ENCODE measurements at places on chromosomes 1 and 21.

DNA sequence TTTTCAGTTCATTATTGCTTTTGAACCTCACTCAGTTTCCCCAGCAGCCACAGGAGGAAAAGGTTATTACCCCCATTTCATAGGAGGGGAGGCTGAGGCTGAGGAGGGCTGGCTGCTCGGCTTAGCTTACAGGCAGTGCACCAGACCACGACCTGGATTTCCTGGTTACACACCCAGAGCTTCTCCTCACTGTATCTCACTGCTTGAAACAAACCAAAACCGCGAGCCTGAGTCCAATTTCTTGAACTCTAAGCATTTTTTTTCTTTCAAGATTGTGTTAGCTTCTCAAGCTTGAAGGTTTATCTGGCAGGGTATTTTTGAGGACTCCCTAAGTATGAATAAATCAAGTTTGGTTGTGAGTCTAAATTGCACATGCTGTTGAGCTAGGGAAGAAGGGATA lies 188.9 kb upstream of the EDN2 start:
- no peak for DNase-seq

DNA sequence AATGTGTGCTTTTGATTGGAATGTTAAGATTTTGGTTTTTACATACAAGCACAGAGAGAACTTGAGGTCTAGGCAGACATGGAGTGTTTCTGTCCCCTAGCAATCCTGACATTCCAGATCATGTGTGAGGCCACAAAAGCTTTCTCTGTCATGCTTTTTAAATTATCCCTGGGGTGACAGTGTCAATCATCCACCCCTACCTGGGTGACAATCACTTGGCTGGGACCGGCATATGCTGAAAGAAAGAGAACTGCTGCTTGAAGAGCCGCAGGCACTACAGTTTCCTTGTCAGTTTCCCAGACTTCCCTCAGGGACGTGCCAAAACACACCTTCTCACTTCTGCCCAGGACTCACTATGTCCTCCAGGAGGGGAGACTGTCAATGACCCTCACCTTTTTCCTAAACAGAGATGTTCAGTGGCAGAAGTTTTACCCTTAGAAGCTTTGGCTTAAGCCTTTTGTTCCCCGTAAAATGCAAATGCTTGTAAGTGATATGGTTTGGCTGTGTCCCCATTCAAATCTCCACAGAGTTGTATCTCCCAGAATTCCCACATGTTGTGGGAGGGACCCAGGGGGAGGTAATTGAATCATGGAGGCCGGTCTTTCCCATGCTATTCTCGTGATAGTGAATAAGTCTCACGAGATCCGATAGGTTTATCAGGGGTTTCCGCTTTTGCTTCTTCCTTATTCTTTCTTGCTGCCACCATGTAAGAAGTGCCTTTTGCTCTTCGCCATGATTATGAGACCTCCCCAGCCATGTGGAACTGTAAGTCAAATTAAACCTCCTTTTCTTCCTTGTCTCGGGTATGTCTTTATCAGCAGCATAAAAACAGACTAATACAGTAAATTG lies 217.4 kb downstream of the FGGY start:
- no peak for DNase-seq

DNA sequence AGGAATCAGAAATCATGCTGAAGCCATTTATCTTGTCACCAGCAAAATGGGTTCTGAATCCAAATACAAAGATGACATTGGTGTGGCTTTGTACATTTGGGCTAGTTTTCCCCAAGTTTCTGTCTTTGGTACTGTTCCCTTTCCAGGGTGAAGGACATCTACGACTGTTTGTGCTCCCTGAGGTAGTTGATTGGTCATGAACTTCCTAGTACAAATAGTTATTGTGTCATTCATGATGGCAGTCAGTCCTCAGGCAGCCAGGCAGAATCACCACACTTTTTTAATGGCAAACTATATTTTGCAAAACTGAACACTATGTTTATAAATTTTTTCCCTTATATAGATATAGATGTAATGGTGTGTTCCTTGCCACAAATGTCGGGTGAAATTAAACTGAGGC lies 46.0 kb downstream of the CEP350 start:
- no peak for DNase-seq

- no peak for DNase-seq
These were observed 13.0 kb upstream of the SAMSN1 start for GRCh38 chr21:14559102-14559501.

DNA sequence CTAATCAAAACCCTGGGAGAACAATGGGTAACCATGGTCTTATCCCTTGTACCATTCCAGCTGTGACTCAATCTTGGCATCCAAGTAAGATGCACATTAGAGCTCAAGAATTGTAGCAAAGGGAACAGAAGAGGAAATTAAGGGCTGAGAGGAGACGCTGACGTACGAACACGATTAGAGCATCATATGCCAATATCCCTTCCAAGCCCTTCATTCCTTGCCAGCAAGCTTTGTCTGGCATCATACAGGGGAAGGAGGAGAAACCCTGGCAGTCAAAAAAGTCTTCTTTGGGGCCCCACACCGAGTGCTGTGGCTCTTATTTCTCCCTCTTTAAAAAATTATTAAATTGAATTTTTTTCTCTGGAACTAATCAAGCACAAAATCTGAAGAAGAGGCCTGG lies 120.9 kb downstream of the ASTN1 start:
- DNase-seq = no peak

GRCh38 chr1:8987881-8988617 lies 38.2 kb downstream of the SLC2A7 start:
- no peak for DNase-seq
